ENCODE measurements at places on chromosomes 2 and 18. TPM values are rescaled to one million over a fixed set of nuclear protein-coding genes. Genes with fewer than 3 reads are reported as not detected.

DNA sequence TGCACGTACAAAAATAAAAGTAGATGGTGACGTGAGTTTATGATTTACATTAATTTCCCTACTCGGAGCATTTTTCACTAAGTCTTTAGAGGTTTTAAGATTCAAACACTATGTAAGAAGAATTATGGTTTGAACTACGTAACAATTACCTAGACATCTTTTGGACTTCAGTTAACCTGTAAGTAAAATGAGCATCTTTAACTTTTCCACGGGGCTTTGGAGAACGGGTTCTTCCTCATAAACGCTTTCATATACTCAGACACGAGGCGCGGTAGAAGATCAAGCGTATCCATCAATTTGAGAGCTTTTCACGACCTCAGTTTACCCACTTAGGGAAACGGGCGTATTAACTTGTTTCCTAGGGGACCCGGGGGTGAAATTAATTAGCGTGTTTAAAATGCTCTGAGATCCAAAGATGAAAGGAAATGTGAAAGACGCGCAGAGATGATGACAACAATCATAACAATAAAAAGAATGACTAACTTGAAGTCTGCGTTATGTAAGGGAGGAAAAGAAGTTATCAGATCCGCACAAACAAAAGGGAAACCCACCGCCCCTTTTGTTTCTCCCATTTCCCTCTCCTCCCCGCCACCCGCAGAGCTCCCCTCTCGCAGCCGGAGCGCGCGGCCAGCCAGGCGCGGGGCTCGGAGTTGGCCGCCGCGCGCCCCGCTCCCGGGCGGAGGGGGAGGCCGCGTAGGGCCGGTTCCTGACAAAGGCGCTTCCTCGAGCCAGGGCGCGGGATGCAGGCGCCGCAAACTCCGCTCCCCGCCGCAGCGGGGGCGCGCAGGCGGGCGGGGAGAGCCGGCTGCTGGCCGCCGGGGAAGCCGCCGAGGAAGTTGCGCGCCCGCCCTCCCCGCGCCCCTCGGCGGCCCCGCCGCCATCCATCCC, 807 bp downstream of the PELI1 start:
- H3K36me3 ChIP-seq = no peaks in the 10 kb centered on the region
- DNase-seq = no peak
- H3K4me1 ChIP-seq = no peaks in the 10 kb centered on the region
- no peaks in the 10 kb centered on the region for H3K27me3 ChIP-seq
- H3K27ac ChIP-seq = peak overlapping the region; percentile 97
- peak overlapping the region; percentile 94 for H3K4me3 ChIP-seq

DNA sequence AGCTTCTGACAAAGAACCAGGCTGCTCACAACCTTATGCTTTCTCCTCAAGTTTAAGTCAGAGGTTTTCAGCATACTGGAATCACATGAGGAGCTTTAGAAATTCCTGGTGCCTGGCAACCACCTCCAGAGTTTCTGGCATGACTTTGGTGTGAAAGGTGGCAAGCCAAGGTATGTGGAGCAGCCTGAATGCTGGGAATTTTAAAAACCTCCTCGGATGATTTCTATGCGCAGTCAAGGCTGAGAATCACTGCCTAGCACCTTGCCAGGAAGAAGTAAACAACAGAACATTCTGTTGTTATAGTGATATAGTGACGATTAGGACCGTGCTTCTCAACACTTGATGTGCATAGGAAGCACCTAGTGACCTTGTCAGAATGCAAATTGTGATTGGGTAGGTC, 11.7 kb downstream of the CCBE1 start:
- H3K4me1 ChIP-seq = no peaks in the 10 kb centered on the region
- no peak overlapping the region for H3K27ac ChIP-seq
- H3K36me3 ChIP-seq = no peaks in the 10 kb centered on the region
- no peaks in the 10 kb centered on the region for H3K27me3 ChIP-seq
- DNase-seq = no peak
- H3K4me3 ChIP-seq = no peak overlapping the region

- no peak overlapping the region for H3K27ac ChIP-seq
- no peak overlapping the region for H3K4me3 ChIP-seq
- no peak for DNase-seq
- H3K4me1 ChIP-seq = no peaks in the 10 kb centered on the region
- H3K36me3 ChIP-seq = no peaks in the 10 kb centered on the region
Measured at GRCh38 chr2:56473524-56473923, 289.7 kb downstream of the CCDC85A start.

GRCh38 chr18:14097761-14098160, 34.5 kb downstream of the ZNF519 start:
- H3K4me3 ChIP-seq = no peak overlapping the region
- no peaks in the 10 kb centered on the region for H3K36me3 ChIP-seq
- H3K27me3 ChIP-seq = no peaks in the 10 kb centered on the region
- no peaks in the 10 kb centered on the region for H3K4me1 ChIP-seq
- H3K27ac ChIP-seq = no peak overlapping the region

- no peak overlapping the region for H3K27ac ChIP-seq
- H3K27me3 ChIP-seq = no peaks in the 10 kb centered on the region
- no peaks in the 10 kb centered on the region for H3K36me3 ChIP-seq
- H3K4me3 ChIP-seq = no peak overlapping the region
- H3K4me1 ChIP-seq = peaks cover 31% of the 10 kb centered on the region
- no peak for DNase-seq
Measured at GRCh38 chr2:108617617-108618016, 83.3 kb downstream of the LIMS1 start.

DNA sequence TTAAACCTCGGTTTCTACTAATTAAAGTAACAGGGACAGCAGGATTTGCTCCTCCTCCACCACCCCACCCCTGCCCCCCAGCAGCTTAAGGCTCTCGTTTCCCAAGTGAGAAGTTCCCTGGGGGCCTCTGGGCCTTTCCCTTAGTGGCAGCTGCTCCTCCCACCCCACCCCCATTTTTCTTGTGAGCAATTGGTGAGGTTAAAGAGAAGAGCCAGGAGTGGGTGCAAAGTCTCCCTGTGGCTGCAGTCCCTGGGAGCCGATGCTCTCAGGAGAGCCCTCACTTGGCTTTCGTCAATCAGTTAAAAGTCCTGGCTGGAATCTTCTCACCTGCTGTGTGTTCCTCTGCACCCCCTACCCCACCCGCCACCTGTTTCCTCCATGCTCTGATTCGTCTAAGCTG, 48.7 kb upstream of the AGAP1 start:
- no peaks in the 10 kb centered on the region for H3K27me3 ChIP-seq
- no peaks in the 10 kb centered on the region for H3K4me1 ChIP-seq
- H3K36me3 ChIP-seq = no peaks in the 10 kb centered on the region
- no peak for DNase-seq
- no peak overlapping the region for H3K4me3 ChIP-seq

CD207 gene
- not detected for total RNA-seq
